ENCODE measurements at places on chromosomes 7 and 10.

DNA sequence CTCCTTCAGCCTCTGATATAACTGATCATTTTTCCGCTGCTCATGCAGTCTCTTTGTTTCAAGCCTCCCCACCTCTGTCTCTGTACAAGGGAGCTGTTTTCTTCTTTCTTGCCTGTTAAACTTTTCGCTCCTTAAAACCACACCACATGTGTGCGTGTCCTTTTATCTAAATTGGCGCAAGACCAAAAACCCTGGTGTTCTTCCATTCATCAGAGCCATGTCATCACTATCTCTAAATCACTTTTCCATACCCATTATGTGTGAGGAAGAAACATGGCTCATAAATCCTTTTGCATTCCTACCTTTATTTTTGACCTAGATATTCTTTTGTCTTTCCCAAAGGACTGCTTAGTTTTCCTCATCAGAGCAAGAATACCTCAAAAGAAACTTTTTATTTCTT lies 239.0 kb upstream of the IMMP2L start:
- DNase-seq = no peak

- DNase-seq = no peak
Measured at GRCh38 chr10:119274519-119275045, 67.2 kb downstream of the GRK5 start.

- DNase-seq = no peak
Measured at GRCh38 chr7:12403287-12404181, at the start of gene VWDE. TSS of gene VWDE (minus strand) at chr7:12403865. CDS start at chr7:12403716, 149 bp downstream.

DNA sequence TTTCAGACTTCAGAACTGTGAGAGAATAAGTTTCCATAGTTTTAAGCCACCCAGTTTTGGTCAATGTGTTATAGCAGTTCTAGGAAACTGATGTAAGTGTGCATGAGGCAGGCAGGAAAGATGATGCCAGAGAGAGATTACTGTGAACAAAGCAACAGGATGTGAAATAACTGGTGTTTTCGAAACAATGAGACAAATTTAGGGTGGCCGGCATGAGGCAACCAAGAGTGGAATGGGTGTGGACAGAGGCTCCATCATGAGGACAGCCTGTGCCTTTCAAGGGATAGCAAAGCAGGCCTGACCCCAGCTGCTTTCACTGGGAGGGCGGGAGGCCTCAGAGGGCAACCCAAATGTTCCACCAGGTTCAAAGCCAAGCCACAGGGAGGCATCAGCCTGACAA lies 67.3 kb upstream of the UCN3 start:
- no peak for DNase-seq

DNA sequence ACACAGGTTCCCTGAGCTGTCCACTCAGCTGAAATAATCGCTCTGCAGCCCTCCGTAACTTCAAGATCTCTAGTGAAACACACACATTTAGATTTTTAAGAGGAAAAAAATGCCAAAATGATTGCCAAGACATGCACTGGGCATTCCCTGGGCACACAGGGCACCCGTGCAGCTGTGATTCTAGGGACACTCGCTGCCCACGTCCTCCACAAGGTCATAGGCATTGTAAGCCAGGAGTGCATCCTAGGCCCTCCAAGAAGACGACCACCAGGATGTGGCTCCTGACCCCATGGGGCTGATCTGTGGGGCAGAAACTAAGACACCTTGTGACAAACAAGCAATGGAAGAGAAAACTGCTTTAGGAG lies 563.3 kb downstream of the PTPRN2 start:
- no peak for DNase-seq

DNA sequence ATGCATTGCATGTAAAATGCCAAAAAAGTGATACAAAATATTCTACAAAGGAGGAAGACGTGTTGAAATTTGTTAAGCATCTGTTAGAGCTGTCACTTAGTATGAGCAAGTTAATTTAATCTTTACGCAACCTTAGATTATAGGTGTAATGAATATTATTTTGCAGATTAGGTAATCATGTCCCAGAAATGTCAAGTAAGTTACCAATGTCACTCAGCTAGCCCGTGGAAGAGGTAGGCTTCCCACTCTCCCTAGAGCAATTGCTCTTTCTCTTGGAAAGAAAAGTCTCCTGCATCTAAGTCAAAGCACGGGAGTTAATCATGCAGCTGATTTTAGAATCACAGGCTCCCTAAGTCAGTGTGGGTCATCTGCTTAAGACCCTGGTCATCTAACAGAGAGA lies 830.4 kb upstream of the IGFBP3 start:
- DNase-seq = no peak

GRCh38 chr7:90209776-90210175 lies 1.8 kb upstream of the STEAP2 start:
- DNase-seq = peak; percentile 52

DNA sequence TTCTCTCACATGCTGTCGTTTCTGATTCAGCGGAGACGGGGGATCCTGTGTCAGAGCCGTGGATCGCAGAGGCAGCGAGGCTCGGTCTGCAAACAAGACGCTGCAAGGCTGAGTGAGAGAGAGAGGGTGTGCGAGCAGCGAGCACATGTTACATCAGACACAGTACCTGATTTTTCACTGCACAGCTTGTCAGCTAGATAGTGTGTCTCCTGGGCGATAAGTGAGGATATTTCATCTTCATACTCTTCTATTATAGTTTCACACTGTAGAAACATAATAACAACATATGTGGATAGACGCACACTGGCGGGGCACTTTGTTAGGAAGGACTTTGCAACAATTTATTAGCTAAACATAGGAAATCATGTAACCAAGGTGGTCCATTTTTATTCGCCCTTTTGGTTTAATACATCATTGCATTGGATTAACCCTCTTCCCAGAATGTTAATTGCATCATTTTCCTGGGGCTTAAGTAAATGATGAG lies 39.5 kb downstream of the CNPY1 start:
- DNase-seq = no peak

DNA sequence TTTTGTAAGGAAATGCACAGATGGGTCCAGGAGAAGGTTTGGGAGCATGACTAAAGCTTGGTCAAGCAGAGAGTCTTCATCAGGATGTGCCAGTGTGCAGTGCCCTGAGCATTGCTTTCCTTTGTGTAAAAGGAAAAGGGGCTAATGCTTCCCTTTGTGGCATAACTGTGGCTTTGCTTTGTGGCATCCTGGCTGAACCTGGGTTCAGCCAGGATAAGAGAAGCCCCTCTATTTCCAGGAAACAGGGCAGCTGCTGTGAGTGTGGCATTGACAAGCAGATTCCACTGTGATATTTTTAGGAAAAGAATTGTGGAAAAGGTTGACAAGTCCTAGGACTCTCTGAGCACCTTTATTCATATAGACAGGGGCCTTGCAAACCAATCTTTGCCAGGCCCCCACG lies 193.4 kb upstream of the CXCL12 start:
- no peak for DNase-seq

DNA sequence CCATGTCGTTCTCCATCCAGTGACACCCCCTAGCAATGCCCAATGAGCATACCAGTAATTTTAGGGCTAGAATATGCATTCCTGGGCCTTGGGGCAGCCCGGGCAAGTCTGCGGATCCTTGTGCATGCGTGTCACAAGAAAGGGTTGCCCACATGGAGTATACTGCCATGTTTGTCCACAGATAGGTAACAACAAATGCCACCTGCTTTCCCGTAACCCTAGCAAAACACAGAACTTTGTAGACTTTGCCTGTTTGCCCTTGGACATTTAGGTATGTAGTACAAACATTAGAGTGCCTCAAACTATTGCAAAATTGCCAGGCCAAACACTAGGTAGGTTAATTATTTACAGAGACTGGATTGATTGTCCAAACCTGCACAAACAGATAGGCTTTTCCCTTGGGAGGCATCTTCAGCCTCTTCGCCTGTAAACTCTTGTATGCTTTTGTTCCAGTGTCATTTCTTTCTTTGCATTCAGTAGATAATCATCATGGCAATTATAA lies 117.0 kb downstream of the ADCY1 start:
- no peak for DNase-seq

- no peak for DNase-seq
Measured at GRCh38 chr10:27680006-27680557, 65.5 kb downstream of the MKX start.

GRCh38 chr7:112404321-112404720 lies 45.9 kb upstream of the IFRD1 start:
- no peak for DNase-seq

DNA sequence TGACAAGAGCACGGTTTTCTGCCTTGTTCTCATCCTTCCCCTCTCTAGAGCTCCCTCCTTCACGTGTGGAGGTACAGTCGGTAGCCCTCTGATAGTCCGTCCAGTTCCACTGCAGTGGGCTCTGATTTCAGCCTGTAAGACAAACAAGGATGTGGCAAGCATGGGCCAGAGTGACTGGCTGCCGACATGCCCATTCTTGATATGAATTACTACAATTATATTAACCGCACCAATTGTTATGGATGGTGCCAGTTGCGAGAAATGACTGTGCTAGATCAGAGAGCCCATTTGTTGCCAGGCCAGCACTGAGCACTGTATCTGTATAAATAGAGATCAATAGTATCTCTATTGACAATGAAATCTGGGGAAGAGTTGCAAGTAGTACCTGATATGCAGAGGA lies 146.6 kb downstream of the CHN2 start:
- DNase-seq = no peak

GRCh38 chr7:28990200-28990960 lies 32.2 kb upstream of the TRIL start:
- DNase-seq = no peak

DNA sequence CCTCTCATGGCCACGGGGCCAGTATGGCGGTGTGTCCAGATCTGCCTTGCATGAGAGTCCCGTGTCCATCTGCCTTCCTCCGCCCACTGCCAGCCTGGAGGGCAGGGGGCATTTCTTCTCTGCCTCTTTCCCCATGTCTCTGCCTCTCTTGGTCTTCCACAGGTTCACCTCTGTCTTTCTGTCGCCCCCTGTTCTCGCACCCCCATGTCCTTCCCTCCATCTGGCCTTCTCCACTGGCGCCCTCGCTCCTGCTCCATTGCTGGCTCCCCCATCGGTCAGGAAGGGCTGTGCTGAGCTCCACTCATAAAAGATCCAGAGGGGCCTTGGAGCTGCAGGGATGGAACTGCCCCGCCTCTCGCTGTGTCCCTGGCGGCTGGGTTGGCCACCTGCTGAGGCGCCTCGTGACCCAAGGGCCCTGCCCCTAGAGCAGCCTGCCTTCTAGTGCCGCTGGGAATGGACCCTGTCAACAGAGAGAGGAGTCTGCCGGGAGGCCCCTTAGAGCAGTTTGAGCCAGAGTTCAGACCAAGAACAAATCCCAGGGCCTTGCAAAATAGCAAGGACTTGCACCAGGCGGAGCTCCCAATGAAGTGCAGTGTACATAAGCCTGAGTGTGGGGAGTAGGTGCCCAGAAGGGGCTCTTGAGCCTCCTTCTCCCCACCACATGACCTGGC lies 42.0 kb downstream of the GOLGA7B start:
- DNase-seq = no peak

DNA sequence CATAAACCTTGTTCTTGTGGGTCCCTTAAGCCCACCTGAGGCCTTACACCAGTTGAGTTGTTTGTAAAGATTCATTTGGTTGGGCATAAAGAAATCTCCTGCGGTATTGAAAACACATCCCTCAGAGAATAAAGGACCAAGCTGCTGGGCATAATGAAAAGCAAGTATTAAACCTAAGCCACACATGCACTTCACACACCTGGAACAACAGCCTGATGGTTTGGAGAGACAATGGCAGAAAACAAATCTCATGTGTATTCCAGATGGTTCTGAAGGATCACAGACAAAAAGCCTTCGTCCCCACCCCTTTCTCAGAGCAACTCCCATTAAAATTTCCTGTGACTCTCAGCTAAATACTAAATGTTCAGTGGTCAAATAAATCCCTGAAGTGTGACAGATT lies 44.2 kb downstream of the FEZF1 start:
- no peak for DNase-seq

DNA sequence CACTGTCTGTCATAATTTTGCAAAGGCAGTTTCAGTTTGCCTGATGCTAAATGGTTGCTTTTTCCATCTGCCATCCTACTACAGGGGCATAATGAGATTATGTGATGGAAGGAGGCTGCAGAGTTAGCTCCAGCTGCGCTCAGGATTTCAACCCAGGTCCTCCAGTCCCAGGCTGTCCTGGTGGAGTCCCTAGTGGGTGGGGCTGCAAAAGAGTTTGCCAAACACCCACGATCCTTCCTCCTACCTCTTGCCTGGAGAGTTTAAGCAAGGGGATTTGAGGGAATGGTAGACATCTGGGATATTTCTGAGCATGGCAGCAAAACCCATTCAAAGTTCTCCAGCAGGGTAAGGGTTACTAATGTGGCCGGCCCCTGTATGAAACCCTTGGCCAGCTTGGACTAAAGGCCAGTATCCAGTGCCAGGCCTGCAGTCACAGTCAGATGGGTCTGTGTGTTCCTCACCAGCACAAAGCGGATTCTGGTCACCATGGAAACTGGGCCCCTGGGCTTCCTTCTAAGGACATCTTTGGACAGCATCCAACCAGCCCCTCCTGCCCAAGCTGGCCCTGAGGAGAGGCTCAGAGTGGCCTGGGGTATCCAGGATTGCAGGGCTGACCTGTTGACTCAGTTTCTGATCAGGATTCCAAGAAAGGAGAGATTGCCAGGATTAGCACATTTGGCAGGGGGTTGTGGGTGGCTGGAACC lies 42.7 kb upstream of the CHST3 start:
- no peak for DNase-seq

DNA sequence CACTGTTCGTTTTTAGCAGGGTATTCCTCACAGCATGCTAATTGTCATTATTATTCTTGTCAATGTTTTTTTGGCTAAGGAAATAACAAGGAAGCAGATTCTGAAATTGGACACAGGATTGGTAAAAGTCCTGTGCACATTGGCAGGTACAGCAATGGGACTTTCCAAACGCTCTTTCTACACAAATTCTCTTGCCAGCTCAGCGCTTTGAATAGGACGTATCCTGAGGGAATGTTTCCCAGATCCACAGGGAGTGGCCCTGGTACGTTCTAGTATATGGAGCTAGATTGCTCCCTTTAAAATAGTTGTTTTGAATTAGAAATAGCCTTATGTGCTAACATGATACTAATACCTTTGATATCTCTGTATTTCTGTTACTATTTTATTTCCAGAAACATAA lies 82.8 kb upstream of the GRB10 start:
- no peak for DNase-seq

- DNase-seq = no peak
Measured at GRCh38 chr10:102757323-102757722, 13.6 kb downstream of the WBP1L start.

- DNase-seq = no peak
Measured at GRCh38 chr10:76206797-76207352, 775.5 kb downstream of the LRMDA start.

All from AG09319 (cell line).